ENCODE measurements at places on chromosomes 16 and 17. TPM values are rescaled to one million over a fixed set of nuclear protein-coding genes. Genes with fewer than 3 reads are reported as not detected.

Gene ACSM5
- total RNA-seq: 4.1 TPM

Gene KRT33A
- total RNA-seq: not detected

Gene ZG16B
- total RNA-seq: not detected

Gene LYRM9
- total RNA-seq: 40.6 TPM

Gene C17orf50
- not detected for total RNA-seq

Gene GAS7
- 450 TPM for total RNA-seq

Gene MSL1
- 137 TPM for total RNA-seq

Gene SPATA22
- total RNA-seq: 0.38 TPM

Gene MIS12
- total RNA-seq: 15.0 TPM

Gene SECTM1
- total RNA-seq: 0.94 TPM

Gene HES7
- total RNA-seq: 3.9 TPM

Gene DRC3
- total RNA-seq: 2.9 TPM

Gene PDILT
- total RNA-seq: not detected

Gene DPEP3
- 0.30 TPM for total RNA-seq

Gene CCP110
- total RNA-seq: 155 TPM

Data from dorsolateral prefrontal cortex (tissue), 122 donors.